G401 (cell line): ENCODE measurements at places on chromosomes 11 and 22.

GRCh38 chr22:23915290-23915689 is 21.1 kb downstream of the MIF start:
- no peak for DNase-seq

- no peak for DNase-seq
Measured at GRCh38 chr22:30427871-30428270, 2.3 kb downstream of the MTFP1 start.

DNA sequence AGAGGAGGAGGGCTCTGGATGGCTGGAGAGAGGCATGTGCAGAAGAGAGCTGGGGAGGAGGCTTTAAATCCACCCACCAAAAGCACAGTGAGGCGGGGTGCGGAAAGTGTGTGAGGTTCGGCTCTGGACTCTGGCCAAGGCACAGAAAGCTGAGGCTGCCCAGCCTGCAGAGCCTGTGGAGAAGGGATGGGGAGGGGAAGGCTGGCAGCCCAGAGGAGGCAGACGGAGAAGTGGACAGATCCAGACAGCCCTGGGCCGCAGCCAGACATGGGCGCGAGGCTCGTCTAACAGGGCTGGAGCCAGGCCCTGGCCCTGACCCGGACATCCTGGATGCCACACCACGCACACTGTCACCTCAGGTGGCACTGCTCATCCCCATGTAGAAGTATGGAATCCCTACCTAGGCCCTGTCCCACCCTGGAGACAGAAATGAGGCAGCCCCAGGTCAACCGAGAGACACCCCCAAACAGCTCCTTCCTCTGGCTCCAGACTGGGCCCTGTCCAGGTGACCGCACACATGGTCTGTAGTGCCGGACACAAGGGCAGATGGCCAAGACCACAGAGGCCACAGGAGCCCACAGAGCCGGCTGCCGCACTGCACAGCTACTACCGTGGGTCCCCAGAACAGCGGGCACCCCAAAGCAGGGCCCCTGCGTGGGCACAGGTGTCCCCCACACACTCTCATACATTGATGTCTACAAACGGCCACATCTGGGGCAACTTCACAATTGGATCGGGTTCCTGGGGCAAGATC is 16.6 kb upstream of the MOB2 start:
- peak; percentile 93 for DNase-seq

GRCh38 chr11:2943711-2944118 is 14.5 kb upstream of the PHLDA2 start:
- DNase-seq = no peak

DNA sequence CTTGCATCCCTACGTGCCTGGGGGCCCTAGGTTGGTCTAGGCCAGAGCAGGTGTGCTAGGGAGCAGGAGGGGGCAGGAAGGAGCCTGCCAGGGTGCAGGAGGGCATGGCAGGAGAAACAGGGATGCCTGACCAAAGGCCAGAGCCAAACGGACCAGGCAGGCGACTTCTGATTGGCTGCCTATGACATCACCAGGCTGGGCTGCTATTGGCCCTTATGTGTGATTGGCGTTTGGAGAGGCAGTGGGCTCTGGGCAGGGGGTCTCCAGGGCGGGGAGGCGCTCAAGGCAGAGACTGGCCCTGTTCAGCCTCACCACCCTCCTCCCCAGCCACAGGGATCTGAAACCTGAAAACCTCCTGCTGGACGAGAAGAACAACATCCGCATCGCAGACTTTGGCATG is 44.4 kb downstream of the MOB2 start:
- DNase-seq = peak; percentile 95

DNA sequence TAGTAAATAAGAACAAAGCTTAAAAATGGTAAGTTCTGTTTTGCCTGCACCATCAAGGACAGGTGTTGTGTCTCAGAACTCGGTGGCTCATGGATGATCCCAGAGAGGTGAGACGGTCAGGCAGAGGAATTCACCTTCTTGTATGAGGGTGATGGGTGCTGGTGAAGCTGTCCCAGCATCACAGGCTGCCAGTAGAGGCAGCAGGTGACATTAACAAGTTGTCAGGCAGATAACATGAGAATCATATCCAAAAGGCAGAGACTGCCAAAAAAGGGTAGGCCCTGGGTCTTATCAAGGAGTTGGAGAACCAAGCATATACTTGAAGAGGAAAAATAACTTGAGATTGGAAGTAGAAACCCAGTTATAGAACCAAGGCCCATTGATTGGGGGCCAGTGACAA is 437.8 kb downstream of the DYNC2H1 start:
- DNase-seq = no peak

- no peak for DNase-seq
Measured at GRCh38 chr11:93017821-93018690, 48.6 kb downstream of the MTNR1B start.

DNA sequence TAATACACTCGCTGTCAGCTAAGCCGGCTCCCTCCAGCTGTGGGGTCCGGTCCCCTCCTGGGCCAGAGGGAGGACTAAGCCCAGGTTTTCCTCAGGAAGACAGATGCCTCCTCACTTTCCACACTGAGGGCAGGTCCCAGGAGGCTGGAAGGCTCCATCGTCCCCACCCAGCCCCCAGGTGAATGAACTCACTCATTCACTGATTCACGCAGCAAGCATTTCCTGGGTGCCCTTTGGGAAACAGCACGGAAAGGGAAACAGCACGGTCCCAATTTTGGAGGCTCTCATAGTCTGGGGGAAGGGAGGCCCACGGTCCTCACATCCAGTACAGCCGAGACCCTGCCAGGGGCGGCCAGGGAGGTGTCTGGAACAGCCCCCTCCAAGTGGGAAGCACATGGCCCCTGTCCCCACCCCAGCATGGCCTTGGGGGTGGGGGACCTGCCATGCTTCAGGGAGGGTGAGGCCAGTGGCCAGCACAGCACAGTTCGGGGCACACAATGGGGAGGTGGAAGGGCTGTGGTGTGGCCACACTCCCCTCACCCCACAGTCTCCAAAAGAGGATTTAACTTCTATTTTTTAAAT is 9.3 kb upstream of the TH start:
- no peak for DNase-seq

GRCh38 chr11:68841718-68842426 is at the start of gene CPT1A:
Gene CPT1A, minus strand, starts transcription at chr11:68841916. Its CDS starts 26,442 bp downstream, at chr11:68815474.
- DNase-seq = no peak

- DNase-seq = no peak
Measured at GRCh38 chr11:68661014-68661413, 23.3 kb upstream of the GAL start.

DNA sequence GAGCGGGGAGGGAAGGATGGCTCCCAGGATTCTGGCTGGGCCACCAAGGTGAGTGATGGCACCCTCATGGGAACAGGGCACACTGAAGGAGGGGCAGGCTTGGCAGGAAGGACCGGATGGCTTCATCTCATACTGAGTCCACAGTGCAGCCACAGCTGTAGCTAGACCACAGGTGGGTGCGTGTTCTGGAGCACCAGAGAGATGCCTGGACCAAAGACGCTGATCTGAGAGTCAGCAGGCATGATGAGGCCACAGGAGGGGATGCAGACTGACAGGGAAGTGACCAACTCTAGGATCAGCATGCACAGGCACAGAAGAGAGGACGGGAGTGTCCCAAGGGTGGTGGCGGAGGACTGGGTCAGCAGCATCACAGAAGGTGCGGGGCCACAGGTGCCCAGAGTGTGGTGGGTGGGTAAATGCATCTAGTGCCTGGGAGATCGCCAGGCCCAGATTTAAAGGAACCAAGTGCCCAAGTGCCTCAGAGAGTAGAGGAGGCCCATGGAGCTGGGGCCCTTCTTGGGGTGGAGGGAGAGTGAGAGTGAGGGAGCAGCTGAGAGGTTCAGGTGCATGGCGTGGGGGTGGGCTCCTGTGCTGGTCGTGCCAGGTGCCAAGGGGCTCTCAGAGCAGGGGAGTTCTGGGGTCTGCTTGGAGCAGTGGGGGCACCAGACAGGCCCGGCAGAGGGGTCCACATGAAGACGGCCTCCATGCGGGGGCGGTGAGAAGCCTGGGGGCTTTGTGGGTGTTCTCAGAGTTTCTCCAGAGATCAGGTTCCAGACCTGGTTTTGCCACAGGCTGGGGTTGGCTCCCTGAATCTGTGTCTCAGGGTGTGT is 113.7 kb downstream of the CEP164 start:
- DNase-seq = no peak

GRCh38 chr11:7414973-7415817 is 70.1 kb upstream of the OLFML1 start:
- DNase-seq = peak; percentile 64

GRCh38 chr22:49305214-49305965 is 522.3 kb downstream of the BRD1 start:
- peak; percentile 72 for DNase-seq

- no peak for DNase-seq
Measured at GRCh38 chr11:20156876-20157613, 3.2 kb downstream of the DBX1 start.

GRCh38 chr11:69817265-69818230 is 1.7 kb downstream of the FGF3 start:
- peak; percentile 47 for DNase-seq
